ENCODE measurements at places on chromosomes 2 and 18.

GRCh38 chr2:196703695-196704094 lies 64.2 kb downstream of the CCDC150 start:
- DNase-seq, result no peak

GRCh38 chr2:154032220-154032619 lies 160.5 kb downstream of the GALNT13 start:
- no peak for DNase-seq

DNA sequence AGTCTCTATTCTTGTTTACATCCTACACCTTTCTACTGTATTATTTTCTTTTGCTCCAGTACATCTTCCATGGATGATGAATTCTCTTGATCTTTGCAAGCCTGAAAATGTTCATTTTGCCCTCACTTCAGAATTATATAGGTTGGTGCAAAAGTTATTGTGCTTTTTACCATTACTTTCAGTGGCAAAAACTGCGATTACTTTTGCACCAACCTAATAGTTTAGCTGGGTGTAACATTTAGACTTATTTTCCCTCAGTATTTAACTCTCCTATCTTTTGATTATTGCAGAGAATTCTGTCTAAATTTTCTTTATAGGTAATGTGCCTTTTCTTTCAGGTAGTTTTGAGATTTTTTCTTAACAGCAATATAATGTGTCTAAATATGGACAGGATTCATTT lies 81.8 kb downstream of the SS18 start:
- DNase-seq, result no peak

GRCh38 chr2:181095486-181095885 lies 115.1 kb downstream of the UBE2E3 start:
- no peak for DNase-seq

GRCh38 chr2:190683802-190684201 lies 34.9 kb downstream of the NAB1 start:
- no peak for DNase-seq

GRCh38 chr2:209696836-209697711 lies 74.6 kb upstream of the UNC80 start:
- DNase-seq, result no peak

Data from vagina (tissue), 2 donors.